ENCODE measurements at places on chromosomes 4 and X.

DNA sequence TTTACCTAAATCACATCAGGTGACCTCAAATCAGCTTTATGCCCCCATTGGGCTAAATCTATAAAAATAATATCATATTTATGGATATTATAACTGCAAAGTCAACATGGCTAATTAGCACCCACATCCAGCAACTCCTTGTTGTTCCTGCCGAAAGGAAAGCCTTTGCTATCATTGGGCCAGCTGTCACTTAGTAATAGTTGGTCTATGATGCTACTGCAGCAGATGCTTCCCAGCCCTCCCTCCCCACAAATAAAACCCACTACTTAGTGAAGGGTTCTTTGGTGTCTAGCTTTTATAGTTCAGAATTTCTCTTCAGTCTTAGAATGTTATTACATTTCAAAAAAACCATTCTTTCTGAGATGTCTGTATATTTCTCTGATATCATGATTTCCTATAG is 116.9 kb upstream of the ENPEP start:
- DNase-seq, result no peak

DNA sequence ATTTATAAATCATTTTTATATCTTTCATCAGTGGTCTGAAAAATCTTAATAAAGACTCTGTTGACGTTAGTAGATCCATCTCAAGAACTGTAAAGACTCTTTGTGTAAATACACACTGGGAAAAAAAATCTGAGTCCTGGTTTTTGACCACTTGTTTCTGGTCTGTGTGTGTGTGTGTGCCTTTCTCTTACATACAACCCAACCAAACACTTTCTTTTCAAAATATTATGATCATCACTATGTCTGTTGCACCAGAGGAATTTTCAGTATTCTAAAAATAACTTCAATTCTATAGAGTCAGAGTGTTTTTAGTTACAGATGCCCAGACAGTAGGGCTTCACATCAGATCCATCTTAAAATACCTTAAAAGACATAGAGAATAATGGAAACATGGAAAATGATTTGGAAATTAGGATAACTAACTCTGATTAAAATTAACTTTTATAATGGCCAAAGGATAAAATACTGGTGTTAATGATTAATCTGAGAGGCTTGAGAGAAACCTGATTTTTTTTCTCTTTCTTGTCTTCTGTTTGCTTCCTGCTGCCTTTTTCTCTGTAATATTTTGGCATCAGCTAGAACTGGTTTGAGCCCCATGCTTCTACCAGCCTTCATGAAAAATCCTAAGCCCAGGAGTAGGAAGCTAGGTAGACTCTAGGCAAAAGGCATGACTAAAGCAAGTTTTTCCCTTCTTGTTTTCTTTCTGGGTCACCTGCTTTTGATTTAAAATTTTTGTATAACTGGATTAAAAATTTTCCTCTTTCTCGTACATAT is 99.7 kb downstream of the ATXN3L start:
- no peak for DNase-seq

GRCh38 chrX:105618393-105619101 is 203.8 kb upstream of the NRK start:
- DNase-seq, result no peak

DNA sequence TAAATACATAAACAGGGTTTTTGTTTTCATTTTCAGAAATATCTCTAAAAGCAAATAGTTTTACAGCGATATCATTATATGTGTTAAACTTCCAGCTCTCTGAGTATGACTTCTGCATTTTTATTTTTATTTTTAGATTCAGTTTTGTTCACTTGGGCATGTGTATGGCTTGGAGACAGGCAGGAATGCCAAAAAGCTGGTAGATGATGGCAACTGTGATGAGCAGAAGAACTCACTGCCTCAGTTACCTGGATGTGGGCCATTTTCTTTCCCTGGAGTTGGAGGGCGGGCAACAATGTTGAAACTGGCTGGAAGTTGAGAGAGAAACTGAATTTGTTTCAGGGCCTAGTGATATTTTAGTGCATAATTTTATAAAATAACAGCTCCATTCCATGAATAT is 266.4 kb downstream of the ARHGAP24 start:
- no peak for DNase-seq

GRCh38 chr4:78227411-78228057 is 170.4 kb downstream of the FRAS1 start:
- DNase-seq, result no peak

GRCh38 chr4:29578329-29578728 is 1141.8 kb upstream of the PCDH7 start:
- no peak for DNase-seq

- no peak for DNase-seq
Observed at GRCh38 chrX:83593634-83594294, 85.7 kb downstream of the POU3F4 start.

DNA sequence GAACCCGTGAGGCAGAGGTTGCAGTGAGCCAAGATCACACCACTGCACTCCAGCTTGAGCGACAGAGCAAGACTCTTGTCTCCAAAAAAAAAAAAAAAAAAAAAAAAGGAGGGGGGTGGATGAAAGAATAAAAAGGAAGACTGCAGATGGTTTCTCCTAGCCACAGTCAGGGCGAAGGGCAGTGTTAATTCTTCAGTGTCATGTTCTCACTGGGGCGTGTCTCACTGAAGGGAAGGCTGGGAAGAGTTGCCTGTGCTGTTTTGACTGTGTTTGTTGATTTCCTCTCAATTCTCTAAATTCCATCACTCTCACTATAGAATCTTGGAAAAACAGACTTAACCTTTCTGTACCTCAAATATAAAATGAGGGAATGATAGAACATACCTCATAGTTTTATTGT is 71.6 kb upstream of the DHX15 start:
- DNase-seq, result no peak

- DNase-seq, result no peak
Observed at GRCh38 chrX:37779857-37780256, at the start of gene CYBB. Gene CYBB, plus strand, starts transcription at chrX:37780059. Its CDS starts 19 bp downstream, at chrX:37780078.

- DNase-seq, result no peak
Observed at GRCh38 chr4:123244137-123244536, 152.5 kb upstream of the SPRY1 start.

GRCh38 chr4:7636240-7636508 is 201.4 kb upstream of the PSAPL1 start:
- DNase-seq, result no peak

- no peak for DNase-seq
Observed at GRCh38 chr4:171857302-171858012, 44.3 kb downstream of the GALNTL6 start.

GRCh38 chr4:165343353-165344191 is 16.1 kb downstream of the MSMO1 start:
- DNase-seq, result no peak

DNA sequence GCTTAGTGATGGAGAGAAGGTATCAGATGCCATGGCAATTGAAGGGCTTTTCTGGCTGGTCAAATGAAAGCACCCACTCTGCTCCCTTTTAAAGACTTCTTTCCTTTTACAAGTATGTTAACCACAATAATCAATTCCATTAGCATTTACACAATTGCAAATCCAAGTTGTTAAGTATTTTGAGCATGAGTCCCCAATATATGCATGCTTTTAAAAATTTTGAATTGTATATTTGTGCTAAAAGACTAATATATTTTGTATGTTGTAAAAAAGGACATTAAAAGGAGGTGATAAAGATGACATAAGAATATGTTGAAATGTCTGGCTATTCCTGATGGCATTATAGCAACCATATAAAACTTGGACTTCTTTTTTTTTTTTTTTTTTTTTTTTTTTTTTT is 639.9 kb upstream of the CPEB2 start:
- DNase-seq, result no peak

DNA sequence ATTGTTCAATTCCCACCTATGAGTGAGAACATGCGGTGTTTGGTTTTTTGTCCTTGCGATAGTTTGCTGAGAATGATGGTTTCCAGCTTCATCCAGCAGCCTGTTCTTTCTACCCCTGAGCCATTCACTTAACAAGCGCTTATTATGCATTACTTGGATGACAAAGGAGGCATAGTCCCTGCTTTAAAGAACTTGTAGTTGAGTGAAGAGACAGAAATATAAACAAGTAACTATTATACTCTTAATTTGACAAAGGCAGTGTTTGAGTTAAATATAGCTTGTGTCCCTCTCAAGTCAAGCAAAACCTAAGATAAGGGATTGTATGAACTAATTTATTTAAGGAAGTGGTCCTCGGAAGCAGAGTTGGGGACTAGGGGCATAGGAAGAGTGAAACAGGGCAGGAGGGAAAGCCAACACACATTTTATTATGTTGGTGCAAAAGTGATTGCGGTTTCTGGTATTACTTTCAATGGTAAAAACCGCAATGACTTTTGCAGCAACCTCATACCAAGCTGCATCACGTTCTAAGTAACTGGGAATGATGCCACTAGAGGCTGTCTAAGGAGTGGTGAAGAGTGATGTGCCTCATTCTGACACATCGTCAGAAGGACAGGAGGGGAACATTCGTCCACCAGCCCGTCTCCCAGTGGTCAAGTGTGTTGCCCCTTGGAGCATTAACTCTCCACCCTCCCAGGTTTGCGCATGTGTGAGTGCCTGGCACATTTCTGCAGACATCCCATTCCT is 41.8 kb downstream of the QDPR start:
- DNase-seq, result no peak

DNA sequence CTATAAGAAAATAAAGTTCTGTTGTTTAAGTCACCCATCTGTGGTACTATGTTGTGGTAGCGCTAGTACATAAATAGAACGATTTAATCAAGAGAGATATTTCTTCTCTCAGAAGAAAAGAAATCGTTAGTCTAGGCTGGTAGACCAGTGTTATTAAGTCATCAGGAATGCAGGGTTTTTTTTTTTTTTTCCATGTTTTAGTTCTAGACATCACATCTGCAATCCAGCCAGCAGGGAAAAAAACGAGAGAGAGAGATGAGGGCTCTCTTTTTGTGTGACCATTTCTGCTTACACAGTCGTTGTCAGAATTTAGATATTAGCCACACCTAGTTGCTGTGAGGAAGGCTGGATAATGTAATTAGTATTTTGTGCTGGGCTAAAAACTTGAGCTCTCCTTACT is 417.4 kb downstream of the TMA16 start:
- no peak for DNase-seq

DNA sequence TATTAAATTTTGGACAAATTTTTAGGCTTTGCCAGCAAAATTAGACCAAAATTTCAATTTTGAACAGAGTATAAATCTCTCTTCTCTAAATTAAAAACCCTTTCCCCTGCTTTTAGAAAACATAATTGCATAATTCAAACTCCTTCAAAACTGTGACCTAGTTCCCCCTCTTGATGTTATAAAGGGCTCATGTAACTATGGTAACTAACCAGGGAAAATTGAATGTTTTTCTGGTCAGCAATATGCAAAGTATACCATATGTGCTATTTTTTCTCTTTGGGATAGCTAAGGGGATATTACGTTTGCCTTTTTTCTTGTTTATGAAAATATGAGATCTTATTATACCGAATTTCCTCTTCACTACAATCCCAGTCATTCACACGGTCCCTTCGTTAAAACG is 5.1 kb upstream of the ING2 start:
- no peak for DNase-seq

GRCh38 chrX:10166731-10167151 is 10.0 kb downstream of the CLCN4 start:
- no peak for DNase-seq

DNA sequence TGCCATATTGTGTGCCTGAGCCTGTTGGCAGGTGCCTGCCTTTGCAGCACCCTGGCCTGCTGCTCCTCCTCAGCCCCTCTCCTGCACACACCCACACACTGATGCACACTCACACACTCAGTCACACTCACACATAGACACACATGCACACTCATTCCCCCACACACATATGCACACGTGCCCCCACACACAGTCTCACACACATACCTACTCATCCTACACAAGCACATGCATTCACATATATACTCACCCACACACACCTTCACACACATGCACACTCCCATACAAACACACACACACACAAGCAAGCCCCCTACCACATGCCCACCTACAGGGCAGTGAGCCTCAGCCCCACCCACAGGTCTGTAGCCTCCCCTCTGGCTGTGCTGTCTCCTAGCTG is 245.0 kb downstream of the EVC2 start:
- no peak for DNase-seq

DNA sequence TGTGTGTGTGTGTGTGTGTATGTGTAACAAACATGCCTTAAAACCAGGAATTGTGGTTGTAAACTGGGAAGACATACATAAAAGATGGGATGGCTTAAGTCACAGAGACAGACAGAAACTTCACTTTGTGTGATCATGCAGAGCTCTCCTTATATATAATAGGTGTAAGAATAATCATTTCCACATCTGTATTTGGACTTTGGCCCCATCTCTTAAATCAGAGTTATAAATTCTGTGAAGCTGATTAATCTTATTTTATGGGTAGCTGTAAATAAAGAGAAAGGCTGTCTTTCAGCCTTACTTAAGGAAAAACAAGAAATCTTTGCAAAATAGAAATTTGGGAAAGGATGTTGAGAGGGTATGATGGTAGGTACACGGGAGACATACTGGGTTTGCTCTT is 174.6 kb upstream of the PITX2 start:
- DNase-seq, result no peak

- DNase-seq, result no peak
Observed at GRCh38 chr4:141899103-141899502, 262.7 kb downstream of the IL15 start.

DNA sequence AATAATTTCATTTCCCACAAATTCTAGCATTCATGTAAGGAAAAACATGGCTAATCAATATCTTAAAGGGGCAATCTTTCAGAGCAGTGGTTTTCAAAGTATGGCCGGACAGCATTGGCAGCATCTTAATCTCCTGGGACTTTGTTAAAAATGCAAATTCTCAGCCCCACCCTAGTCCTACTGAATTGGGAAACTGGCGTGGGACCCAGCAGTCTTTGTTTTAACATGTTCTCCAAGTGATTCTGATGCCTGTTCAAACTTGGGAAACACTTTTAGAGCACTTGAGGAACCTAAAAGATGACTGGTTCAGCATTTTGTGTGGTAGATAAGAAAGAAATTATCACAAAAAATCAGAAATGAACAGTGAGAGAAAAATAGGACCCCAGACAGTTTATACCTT is 65.7 kb downstream of the ZFX start:
- DNase-seq, result no peak

DNA sequence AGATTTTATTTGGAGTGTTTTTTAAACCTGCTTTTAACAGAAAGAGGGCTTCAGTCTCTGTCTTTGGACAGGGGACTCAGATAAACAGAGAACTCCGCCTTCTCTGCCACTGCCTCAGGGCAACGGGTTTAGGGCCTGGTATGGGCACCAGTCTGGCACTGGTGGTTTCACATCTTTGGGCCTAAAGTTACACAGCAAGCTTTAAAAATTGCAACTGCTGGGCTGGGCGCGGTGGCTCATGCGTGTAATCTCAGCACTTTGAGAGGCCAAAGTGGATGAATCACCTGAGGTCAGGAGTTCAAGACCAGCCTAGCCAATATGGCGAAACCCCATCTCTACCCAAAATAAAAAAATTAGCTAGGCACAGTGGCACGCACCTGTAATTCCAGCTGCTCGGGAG is 10.3 kb upstream of the NAT8L start:
- DNase-seq, result no peak

DNA sequence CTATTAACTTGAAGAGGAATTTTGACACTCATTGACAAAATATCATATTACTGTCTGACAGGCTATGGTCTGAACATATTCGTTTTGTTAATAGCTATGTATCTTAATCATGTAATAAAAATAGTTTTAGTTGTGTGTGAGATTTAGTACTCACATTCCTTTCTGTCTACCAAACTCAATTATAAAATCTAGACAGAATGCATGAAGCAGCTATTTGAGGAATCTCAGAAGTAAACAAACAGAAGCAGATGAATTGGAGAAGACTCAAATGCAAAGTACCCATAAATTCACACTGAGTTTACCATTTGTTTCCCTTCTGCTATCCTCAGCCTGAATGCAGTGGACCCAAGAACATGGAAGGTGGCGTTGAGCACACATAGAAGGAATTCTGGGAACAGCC is 841.6 kb upstream of the AADAT start:
- DNase-seq, result no peak

GRCh38 chr4:83890231-83890630 is 354.3 kb downstream of the GPAT3 start:
- no peak for DNase-seq

All from activated T-cell treated with anti-CD3 and anti-CD28 coated beads for 24 hours (primary cell).